ENCODE measurements at places on chromosomes 1 and 21.

DNA sequence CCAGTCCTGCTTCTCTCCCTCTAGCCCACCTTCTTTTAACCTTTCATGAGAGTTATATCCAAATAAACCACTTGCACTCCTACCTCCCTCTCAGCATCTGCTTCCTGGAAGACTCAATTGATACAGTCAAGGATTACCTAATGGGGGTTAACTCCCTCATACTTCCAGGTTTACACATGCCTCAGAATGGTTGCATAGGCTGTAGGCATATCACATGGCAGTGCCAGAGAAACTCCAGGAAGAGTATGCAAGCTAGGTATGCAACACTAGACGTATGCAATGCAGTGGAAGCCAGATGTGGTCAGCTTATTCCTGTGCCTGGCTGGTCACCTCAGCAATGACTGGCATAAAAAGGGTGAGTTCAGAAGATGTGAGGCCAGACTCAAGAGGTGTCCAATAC lies 32.7 kb upstream of the VANGL1 start:
- no peak for DNase-seq

GRCh38 chr1:6776895-6777294 lies 8.4 kb upstream of the CAMTA1 start:
- no peak for DNase-seq

DNA sequence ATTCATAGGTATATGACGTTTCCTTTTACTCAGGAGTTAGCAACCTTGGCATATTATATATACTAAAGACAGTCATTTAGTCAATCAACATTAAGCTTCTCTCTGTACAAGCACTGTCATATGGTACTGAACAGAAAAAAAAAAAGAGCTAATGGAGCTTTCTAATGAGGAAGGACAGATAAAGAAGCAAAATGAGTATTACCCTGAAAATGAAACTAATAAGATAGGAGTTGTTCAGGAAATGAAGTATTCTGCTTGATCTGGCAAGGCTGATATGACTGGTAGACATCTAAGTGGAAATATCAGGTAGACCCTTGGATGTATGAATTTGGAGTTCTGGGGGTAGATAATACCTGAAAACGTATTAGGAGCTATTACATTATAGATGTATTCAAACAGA lies 4.3 kb upstream of the IKBKE start:
- no peak for DNase-seq

DNA sequence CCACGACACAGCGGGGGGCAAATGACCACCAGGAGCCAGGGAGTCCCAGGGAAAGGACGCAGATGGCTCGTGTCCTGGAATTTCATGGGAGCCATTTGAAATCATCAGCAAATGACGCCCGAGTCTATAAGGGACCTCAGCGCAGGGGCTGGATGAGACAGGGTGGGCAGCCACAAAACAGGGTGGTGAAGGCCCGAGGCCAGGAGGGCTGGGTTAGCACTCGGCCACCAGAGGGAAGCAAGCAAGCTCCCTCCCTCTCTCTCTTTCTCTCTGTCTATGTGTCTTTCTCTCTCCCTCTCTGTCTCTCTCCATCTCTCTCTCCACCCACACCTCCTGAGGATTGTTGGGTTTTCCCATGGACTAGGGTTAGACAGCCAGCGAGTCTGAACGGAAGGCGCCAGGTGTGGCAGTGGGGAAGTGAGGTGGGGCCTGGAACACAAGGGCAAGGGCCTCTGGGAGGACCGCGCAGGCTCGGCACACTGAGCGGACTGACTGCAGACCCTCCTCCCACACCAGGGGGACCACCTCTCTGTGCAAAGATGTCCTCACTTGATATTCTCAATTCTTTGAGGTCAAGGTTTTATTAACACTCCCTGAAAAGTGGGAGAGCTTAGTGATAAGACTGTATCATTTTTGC lies 73.8 kb upstream of the TMPRSS2 start:
- DNase-seq = no peak

- no peak for DNase-seq
These were observed 14.6 kb upstream of the C1orf146 start for GRCh38 chr1:92203105-92203504.

GRCh38 chr1:200962631-200963030 lies 60.9 kb downstream of the KIF21B start:
- DNase-seq = no peak

DNA sequence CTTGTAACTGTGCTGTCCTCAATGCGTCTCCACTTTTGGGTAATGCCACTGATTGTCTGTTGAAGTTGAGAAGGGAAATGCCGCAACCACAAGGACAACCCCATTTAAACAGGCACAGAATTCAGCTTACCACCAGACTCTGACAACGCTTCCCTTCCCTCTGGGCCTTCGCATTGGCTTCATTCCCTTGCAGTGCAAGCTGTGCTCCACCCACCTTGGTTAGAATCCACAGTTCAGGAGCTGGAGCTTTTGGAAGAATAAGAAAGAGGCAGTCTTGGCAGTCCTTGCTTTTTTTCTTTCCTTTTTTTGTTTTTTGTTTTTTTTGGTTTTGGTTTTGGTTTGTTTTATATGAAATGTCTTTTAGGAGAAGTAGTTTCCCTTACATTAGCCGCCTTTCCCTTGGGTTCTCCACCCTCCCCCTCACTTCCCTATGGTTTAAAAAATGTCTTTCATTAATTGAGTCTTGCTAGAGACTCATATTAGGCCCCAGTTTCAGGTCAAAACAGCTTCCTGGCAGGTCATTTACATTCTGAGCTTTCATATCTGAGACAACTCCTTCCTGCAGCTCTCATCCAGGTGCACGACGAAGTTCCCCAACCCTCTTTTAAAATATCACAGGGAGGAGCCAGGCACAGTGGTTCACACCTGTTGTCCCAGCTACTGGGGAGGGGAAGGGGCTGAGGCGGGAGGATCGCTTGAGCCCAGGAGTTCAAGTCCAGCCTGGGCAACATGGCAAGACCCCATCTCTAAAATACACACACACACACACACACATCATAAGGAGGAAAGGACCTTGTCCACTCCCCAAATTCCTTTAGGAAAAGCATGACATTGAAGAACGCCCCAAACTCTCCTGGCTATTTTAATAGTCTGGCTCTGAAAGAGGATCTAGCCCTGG lies 20.7 kb upstream of the LAX1 start:
- no peak for DNase-seq

DNA sequence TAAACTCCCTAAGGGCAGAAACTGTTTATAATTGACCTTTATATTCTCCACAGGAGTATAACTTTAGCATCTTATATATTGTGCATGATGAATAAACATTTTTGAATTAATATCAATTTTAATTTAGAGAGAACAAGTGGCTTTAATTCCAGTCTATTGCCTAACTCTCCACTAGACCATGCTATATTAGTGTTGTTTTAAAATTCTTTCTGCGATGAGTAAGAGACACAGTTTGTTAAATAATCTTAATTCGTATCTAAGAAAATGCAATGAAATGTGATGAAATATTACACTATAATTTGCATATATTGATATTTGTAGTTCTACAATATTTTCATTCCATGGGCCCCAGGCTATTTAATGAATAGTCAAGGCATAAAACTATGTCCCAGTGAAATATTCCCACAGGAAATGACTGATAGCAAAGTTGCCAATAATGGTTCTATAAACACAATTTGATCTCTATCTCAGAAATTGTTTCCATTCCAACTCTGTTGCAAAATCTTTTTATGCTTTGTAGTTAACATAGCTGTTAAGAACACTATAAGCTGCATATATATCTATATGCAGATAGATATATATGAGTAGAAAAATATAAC lies 2.9 kb upstream of the SYDE2 start:
- DNase-seq = no peak

DNA sequence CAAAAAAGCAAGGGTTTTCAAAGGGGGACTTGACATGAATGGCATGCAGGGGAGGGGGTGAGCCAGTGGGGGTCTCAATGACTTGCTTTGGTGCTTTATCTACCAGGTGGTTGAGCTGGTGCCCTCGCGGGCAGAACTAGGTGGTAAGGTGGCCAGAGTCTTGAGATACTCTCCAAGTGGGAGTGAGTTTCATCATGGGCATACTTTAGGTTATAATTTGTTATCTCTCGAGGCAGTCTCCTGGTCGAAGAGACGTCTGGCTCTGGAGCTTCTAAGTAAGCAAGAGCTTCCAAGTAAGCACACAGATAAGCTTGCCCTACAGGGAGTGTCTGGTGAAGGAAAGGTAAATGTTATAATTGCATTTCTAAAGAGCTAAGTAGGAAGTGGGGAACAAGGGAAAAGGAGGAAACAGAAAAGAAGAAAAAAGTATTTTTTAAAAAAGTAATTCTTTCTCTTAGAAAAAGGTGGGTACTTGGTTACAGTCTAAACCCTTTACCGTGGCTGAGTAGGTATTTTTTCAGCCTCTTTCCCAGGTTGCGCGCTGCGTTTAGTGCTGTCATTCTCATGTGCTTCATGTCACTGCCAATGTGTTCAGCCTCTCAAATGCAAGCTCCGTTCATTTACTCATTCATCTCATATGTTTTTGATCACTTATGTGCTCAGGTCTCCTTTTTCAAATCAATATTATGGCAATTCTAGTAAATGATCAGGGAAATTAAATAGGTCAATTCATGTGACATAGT lies 31.6 kb upstream of the DNAJC6 start:
- no peak for DNase-seq

- no peak for DNase-seq
These were observed 37.8 kb downstream of the NGF start for GRCh38 chr1:115300087-115300876.

DNA sequence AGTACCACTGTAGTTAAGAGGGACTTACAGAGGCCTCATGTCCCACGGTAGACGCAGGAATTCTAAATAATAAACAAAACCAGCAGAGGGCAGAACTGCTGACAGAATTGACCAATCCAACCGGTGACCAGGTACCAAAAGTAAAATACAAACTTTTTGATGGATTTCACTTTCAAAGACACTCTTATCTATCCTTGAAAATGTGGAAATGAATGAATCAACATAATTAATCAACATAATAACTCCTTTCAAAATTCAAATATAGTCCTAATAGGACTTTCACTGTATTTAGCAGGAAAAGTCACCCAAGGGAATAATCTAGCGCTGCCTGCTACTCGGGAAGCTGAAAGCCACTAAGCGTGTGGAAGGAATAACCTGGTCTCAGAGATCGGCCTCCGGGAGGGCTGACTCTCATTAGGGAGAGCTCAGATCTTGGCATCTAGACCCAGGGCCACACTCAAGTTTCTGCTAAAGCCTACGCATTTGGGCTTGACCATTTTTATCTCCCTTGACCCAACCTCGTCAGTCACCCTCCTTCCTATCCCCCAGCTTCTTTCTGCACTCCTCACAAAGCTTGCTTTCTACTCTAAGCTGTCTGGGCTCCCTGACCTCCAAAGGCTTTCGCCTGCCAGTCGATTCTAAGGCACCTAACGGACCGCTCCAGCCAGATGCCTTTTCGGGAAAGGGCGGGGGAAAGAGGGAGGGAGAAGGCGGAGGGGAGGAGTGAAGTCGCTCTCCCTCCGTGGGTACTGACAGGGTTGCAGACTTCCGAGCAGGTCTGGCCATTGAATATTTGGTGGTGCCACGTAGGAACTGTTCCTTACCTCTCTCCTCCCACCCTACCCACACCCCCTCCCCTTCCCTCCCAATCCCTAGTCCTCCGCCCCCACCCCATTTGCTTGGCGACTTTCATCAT lies 1.6 kb downstream of the COL11A1 start:
- no peak for DNase-seq

DNA sequence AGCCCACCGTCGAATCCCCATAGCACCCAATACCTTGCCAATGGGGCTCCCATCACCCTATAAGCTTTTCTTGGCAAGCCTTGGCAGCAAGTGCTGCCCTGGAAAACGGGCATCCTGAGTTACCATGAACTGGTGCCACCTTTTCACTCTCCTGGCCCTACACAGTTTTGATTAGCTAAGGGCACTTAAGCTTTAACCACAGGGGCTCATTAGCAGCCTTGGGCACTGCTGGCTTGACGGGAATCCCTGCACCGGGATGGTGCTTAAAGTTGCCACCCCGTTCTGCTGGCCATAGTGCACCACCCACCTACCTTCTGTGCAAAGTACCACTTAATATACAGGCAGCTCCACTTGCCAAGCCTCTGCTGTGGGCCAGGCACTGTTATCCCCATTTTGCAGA lies 13.7 kb downstream of the PARS2 start:
- no peak for DNase-seq

GRCh38 chr1:216812966-216813365 lies 89.7 kb upstream of the ESRRG start:
- DNase-seq = no peak

GRCh38 chr1:160062230-160062532 lies 7.8 kb downstream of the KCNJ10 start:
- no peak for DNase-seq

- DNase-seq = no peak
These were observed 187.2 kb downstream of the FGGY start for GRCh38 chr1:59484096-59484495.

- DNase-seq = no peak
These were observed 122.4 kb downstream of the LIPI start for GRCh38 chr21:14088391-14088790.

- no peak for DNase-seq
These were observed 66.8 kb downstream of the VPS13D start for GRCh38 chr1:12296623-12297022.

- DNase-seq = no peak
These were observed 185.6 kb downstream of the RHOU start for GRCh38 chr1:228920831-228921230.

DNA sequence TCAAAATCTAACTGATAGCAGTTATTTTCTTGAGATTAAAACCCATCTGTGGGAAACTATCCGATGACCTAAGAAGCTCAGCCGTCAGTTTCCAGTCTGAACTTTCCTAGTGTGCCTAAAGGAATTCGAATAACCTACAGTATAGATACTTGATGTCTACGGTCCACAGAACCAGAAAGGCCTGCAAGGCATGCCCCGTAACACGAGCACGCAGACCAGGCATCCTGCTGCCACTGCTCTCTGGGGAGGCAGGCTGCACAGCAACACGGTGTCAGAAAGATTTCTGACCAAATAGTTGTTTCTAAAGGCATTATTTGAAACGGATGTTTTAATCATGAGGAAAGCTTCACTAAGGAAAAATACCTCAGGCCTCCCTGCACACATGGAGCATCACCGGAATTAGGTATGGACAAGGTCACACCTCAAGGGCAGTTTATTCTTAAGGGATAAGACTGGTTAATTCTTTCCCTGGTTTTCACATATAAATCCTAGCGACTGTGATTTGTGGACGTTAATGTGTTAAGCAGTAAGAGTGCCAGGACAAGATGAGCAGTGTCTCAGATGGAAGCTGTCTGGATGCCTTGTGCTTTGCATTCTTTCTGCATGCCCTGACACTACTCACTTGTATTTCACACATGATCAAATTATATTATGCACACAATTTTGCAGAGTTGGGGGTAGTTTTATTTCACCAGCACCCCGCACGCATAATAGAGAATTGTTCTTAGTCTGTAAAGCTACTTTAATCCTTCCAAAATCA lies 49.0 kb upstream of the NADK start:
- no peak for DNase-seq

GRCh38 chr1:6459850-6460265 lies 6.1 kb downstream of the TNFRSF25 start:
- peak; percentile 53 for DNase-seq

- DNase-seq = no peak
These were observed 12.6 kb downstream of the CD2 start for GRCh38 chr1:116766616-116767469.

GRCh38 chr1:111515291-111516004 lies 12.0 kb upstream of the ADORA3 start:
- no peak for DNase-seq

Data from stimulated activated CD4-positive, alpha-beta T cell treated with anti-CD3 and anti-CD28 coated beads, TNF-alpha, amount 100 ng/mL, for 1 hour (primary cell).